ENCODE measurements at places on chromosomes 6 and 20.

- DNase-seq: no peak
Observed at GRCh38 chr6:153140299-153140698, 9.2 kb upstream of the RGS17 start.

DNA sequence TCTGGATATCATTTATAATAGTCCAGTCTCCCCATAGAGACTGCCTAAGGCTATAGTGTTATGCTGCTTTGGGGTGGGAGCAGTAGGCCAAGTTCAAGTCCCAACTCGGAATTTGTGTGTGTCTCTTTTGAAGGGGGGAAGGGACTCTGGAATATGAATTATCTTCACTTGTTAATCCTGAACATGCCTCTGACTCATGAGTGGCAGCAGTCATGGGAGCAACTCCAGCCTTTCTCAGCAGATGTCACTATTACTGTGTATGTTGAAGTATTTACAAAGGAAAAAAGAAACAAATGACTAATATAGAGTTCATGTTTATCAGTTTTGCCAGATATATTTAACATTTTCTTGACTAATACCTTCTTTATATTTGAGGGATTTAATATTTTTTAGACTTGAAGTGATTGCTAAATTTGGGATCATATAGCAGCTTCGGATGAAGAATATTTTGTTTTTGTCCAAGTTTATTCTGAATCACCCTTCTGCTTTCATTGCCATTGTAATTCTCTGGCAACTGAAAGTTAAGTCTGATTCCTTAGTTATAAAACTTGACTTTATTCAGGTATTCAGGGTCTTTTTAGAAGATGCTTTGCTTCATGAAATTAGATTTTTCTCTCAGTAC is 23.4 kb downstream of the FAM217A start:
- peak; percentile 25 for DNase-seq

GRCh38 chr6:42138630-42139619 is 3.5 kb downstream of the C6orf132 start:
- no peak for DNase-seq

DNA sequence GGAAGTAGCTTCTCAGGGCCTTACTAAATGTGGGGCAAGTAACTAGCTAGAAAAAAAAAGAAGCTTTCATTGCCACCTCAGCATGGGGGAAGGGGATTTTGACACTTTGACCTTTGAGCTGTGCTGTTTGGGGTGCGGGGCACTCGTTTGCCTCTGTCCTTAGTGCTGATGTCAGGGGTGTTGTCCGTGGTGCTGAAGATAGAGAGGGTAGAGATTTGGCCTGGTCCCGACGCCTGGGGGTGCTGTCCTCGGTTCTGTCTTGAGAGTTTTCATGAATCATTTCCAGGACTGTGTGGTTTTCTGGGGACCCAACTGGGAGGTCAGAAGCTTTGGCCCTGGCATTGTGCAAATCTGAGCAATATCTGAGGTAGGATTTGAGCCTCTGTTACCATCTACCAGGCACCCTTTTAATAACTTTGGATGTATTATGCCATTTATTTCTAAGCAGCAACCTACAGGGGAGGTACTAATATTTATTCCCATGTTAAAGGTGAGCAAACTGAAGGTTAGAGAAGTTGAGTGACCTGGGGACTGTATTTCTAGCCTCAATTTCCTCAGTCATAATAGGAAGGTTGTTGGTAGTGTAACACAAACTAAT is 78.0 kb downstream of the DLGAP4 start:
- no peak for DNase-seq
